ENCODE measurements at places on chromosomes 3 and 15. TPM values are rescaled to one million over a fixed set of nuclear protein-coding genes. Genes with fewer than 3 reads are reported as not detected.

Gene RASGRF1
- total RNA-seq, result not detected

DNA sequence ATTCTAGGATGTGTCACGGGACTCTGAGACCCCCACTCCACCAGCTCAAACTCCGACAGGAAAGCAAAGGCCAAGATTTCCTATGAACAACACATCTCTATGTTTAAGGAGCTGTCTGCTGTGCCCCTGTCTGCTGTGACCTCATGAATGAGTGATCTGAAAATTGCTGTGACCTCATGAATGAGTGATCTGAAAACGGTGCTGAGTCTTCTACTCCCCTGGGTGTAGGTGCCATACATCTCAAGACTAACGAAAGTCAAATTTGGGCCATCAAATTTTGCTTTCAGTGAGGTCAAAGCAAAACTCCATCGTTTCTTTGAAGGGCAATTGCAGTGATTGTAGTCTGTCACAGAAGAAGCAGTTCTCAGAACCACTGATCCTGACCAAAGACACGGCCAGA is 24.4 kb downstream of the IL5RA start:
- DNase-seq, result no peak

Gene AP3B2
- 0.25 TPM for total RNA-seq

Gene GOLGA6B
- 0.22 TPM for total RNA-seq

Measured in CD4-positive, alpha-beta T cell (primary cell).